ENCODE measurements at places on chromosomes 5 and 9.
A peak's percentile ranks its signal among the peaks of the same experiment; 100 is the strongest.

GRCh38 chr5:61182449-61182848 lies 20.2 kb upstream of the SMIM15 start:
- peak; percentile 74 for DNase-seq

- peak; percentile 37 for DNase-seq
Observed at GRCh38 chr5:152462021-152462721, 57.1 kb upstream of the NMUR2 start.

GRCh38 chr5:87722286-87722685 lies 309.6 kb upstream of the CCNH start:
- DNase-seq: no peak

DNA sequence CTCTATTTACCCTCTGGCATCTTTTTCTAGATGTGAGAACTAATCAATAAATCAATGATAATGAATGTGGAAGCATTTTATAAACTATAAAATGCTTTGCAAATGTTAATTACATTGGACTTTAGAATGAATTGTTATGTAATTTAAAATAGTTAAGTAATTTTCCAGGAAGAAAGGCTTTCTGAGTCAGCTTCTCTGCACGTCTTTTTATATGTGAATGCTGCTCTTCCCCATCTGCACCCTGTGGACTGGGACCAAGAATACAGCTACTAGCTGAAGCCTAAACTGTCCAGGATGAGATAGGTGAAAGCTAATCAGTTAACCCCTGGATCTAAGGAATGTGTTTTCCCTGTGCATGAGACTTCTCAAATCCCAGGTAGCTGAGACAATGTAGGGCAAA lies 292.9 kb downstream of the NR3C1 start:
- peak; percentile 15 for DNase-seq

DNA sequence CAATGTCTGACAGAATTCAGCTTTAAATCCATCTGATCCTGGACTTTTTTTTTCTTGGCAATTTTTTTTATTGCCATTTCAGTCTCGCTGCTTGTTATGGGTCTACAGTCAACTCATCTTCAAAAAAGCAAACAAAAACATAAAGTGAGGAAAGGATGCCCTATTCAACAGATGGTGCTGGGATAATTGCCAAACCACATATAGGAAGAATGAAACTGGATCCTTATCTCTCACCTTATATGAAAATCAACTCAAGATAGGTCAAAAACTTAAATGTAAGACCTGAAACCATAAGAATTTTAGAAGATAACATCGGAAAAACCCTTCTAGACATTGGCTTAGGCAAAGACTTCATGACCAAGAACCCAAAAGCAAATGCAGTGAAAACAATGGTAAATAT lies 389.1 kb upstream of the ST8SIA4 start:
- DNase-seq: no peak

GRCh38 chr9:87711857-87712800 lies 13.8 kb upstream of the CTSL start:
- DNase-seq: peak; percentile 93

DNA sequence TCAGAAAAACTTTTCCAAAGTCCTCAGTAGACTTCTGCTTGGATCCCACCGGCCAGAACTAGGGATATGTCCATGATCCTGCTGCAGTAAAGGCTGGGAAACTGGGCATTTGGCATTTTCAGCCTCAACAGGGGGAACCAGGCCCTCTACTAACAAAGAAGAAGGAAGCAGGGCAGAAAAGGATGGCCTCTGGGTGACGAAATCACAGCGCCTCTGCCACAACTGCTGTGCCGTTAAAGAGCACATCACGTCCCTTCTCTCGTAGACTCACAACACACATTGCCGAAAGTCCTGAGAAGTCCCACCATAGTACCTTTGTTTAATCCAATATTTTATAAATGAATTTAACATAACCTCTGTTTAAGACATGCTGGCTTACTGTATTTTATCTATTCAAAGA lies 10.4 kb upstream of the AFAP1L1 start:
- peak; percentile 61 for DNase-seq

DNA sequence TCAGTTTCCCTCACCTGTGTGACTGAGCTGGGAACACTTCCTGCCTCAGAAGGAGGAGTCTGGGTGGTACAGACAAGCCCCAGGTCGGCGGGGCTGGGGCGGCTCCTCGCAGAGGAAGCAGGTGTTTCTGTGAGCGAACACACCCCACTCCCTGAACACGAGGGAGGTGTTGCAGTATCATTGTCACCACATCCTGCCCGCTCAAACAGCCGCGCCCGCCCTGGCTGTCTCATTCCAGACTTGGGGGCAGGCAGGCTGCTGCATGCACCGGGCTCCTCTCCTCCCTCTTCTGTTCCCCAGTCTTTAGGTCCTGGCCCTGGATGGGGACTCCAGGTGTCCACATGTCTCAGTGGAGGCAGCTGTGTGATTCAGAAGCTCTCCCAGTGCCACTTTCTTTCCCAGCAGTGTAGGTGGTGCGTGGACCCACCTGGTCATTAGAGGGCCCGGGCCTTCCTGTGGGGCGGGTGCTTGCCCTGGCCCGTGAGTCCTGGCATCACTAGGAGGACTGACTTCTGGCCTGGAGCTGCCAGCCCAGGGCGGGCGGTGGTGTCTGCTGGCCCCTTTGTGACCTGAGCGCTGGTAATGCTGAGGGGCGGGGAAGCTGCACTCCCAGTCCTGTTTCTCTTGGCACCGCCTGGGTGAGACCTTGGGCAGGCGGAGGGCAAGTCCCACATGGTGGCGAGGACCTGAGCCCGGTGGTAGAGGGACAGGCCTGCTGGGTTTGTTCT lies 18.3 kb upstream of the PHYHD1 start:
- no peak for DNase-seq

- DNase-seq: peak; percentile 53
Observed at GRCh38 chr5:119290161-119290569, 65.7 kb upstream of the TNFAIP8 start.

GRCh38 chr9:92488681-92489550 lies 6.6 kb upstream of the ASPN start:
- no peak for DNase-seq

DNA sequence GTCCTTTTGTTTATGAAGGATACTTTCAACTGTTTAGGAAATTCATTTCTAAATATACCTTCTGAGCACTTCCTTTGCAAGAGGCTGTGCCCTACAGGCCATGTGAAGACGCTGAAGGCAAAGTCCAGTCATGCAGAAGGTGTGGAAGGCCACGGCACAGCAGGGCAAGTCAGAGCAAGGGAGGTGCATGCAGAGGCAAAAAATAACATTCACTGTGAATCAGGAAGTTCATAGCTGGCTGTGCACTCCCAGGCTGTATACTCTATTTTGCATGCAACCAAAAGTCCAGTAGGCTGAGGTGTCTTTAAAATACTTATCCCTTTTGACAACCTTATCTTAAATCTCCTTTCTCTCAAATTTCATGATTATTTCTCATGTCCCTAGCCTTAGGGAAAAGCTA lies 50.3 kb downstream of the GNAQ start:
- DNase-seq: peak; percentile 68

- no peak for DNase-seq
Observed at GRCh38 chr5:94748212-94748611, 129.7 kb downstream of the SLF1 start.

DNA sequence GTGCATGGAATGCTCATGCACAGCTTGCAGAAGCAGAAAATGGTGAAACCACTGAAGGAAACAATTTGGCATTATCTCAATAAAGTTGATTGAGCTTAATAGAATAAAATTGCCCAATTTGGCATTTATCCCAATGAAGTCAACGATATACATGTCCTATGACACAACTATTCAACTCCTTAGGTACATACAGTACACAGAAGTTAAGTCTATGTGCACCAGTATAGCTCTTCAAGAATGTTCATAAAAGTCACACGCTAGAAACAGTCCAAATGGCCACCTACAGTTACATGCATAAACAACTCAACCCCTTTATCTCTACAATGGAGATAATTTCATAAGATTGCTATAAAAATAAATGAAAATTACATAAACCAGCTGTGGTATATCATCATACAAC lies 184.5 kb downstream of the DENND1A start:
- DNase-seq: no peak

DNA sequence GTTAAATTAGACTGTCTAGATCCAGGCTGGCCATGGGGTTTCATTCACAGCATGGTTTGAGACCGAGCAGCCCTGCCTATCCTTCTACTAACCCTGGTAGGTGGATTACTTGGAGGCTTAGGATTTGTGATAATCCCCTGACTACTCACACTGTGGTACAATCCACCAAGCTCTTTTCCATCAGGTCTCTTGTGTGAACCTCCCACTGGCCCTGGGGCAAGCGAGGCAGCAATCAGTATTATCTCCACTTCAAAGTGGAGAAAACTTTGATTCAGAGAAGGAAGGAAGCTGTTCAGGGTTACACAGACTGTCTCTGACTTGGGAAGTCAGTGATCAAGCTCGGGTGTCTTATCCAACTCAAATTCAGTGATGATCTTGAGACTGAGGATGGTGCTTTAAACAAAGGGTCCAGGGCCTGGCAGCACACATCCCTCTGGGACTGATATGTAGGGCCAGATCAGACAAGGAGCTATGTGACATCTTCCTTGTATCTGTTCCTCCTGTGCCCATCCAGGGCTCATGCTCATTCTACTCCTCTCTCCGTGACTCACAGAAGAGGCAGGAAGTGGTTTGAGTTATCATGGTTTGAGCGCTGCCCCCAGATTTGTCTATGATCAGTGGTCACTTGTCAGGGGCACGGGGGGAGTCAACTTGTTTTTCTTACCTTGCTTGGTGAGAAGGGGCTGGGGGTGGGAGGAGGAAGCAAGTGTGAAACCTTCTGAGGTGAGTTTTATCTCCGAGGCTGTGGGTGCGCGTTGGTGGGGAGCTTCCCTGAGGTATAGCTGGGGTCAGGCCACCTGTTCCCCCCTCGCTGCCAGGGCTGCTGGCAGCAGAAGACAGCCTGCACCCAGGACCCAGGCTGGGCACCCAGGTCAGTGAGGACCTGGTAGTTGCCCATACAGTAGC lies 48.6 kb downstream of the RGS3 start:
- peak; percentile 54 for DNase-seq

GRCh38 chr9:111870774-111871498 lies 25.7 kb upstream of the UGCG start:
- DNase-seq: no peak

DNA sequence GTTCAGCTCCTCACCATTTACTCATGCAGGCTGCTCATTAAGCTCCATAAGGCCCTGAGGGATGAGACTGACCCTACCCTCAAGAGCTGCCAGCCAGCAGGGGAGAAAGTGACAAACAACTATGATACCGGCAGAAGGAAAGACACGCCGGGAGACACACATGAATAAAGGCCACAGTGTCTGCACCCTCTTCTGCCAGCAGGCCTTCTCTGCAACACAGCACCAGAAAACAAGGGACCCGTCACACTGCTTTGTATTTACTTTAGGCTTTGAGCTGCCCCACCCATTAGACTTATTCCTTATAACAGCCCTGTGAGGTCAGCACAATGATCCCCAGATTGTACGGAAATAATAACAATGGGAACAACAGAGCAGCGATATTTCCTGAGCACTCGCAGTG lies 7.2 kb downstream of the GABBR2 start:
- no peak for DNase-seq

DNA sequence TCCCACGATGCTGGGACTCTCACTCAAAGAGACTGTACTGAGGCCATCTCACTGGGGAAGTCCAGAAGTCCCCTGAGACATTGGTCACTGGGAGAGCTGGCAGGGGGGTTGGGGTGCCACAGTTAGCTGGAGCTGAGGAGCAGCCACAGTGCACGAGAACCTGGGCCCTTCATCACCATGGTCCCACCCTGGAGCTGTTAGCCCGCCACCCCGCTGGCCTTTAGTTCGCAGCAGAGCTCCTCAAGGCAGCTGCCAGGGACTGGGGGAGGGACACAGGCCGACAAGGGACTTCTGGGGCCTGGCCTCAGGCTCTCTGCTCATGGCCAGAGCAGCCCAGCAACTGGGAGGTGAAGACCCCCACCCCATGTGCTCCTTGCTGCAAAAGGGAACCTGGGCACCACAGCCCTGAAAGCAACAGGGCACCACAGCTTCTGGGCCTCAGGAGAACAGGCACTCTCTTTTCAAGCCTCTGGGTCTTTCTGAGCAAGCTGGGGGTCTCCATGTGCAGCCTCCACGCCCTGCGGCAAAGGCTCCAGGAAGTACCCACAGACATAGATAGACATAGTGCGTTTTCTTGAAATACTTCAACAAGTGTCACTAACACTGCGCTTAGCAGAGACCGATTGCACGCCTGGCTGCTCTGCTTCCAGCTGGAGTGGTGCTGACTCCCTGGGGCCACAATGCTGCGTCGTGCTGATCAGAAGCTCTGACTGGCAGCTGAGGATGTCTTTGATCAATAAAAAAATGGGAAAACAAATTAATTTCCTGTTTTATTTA lies 46.0 kb downstream of the VAV2 start:
- DNase-seq: no peak

- peak; percentile 31 for DNase-seq
Observed at GRCh38 chr5:71475788-71476384, 20.4 kb downstream of the BDP1 start.

DNA sequence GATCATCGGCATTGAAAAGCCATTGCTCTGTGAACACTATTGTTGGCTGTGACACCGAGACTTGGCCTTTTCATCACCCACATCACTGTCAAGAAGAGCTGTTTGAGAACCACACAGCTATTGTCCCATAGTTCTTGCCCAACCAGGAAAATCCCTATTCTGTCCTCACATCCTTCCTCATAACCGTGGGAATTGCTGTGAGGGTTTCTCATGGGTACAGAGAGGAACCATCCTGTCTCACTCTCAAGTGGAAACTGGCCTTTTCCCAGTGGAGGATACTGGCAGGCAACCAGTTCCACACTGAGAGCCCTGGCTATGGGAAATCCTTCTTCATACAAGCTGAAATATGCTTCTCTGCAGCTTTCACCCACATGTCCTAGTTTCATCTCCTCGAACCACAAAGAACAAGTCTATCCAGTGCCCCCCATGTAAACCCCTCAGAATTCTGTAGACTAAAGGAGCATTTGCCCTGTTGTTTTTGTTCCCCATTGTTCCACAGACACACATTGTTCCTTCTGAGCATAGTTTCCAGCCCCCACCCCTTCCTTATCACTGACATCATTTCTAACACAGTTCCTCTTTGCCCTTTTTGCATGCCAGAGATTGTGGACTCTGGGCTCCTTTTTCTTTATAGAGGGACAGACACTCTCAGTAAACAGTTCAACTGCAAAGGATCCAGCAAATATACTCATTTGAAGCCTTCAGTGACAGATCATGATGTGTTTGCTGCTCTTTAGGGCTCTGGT lies 57.8 kb upstream of the C5orf46 start:
- DNase-seq: peak; percentile 68

GRCh38 chr5:163993126-163993525 lies 487.7 kb downstream of the MAT2B start:
- DNase-seq: no peak

All from suppressor macrophage (primary cell).